ENCODE measurements at places on chromosomes 3 and 15. TPM values are rescaled to one million over a fixed set of nuclear protein-coding genes. Genes with fewer than 3 reads are reported as not detected.
A peak's percentile ranks its signal among the peaks of the same experiment; 100 is the strongest.

DNA sequence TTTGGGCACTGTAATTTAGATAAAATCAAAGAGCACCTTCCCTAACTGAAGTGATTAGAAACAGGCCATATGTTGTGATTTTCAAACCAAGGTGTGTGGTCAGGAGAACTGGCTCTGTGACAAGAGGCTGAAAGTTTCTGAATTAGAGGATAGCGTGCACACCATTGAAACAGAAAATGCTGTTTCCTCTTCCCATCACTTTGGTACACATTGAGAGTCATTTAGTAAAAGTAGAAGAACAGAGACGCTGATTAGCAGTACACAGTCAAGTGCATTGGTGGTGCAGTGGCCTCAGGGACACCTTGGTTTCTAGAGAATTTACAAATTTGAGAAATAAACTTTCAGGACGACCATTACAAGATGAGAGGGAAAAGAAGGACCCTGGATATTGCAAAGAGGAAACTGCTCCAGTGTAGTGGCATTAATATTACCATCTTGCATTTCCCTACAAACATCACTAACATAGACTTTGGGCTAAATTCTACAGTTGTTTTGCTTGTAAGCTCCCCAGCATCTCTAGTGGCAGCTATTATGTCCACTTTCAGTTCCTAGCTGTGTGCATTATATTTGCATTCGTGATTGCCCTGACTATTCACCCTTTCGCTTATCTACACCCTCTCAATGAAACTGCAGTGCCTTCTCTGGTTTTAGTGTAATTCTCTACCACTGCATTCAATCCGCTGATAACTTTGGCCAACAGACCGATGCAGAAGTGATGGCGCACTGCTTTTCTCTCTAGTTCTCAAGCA, 728.1 kb upstream of the GRM7 start:
- H3K27me3 ChIP-seq, result no peaks in the 10 kb centered on the region
- no peak overlapping the region for H3K4me3 ChIP-seq
- DNase-seq, result no peak
- no peaks in the 10 kb centered on the region for H3K4me1 ChIP-seq

DNA sequence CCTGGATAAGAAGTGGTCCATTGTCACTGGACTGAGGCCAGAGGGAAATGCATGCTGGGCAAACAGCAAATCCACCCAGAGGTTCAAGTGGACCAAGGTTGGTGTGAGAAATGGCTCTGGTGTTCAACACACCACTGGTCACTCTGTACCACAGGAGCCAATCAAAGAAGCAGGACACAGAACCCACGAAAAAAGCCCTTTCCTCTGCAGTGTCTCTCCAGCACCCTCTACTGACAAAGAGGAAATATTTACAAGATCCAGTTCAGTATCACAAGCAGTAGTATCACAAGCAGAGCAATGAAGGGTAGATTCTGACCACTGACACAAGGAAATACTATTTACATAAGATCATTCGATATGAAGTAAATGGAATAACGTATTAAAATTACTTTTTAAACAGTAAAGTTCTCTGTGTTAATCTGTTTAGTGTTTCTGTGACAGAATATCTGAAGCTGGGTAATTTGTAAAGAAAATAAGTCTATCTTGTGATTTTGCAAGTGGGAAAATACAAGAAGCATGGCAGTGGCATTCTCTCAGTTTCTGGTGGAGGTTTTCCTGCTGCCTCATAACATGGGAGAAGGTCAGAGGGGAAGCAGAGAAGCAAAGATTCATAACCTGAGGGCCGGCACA, 390.7 kb downstream of the EFHB start:
- no peaks in the 10 kb centered on the region for H3K36me3 ChIP-seq
- no peak for DNase-seq
- H3K4me1 ChIP-seq, result no peaks in the 10 kb centered on the region

DNA sequence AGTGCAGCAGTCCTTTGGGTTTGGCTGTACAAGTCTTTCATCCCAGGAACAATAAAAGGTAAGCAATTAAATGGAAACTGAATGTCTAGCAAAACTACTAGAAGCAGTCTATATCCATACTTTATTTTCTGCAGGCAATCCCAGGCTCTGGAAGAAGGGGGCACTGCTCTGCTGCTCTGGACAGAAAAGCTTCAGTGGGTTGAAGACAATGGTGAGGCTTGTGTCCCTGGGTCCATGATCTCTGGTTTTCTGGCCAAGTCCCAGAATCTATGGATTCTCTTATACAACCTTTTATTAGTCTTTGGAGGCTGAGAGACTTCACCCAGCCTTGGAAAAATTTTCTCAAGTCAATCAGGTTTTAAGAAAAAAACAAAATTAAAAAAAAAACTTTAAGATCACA, 35.6 kb downstream of the SCAP start:
- H3K36me3 ChIP-seq, result peaks cover 15% of the 10 kb centered on the region
- H3K4me1 ChIP-seq, result peaks cover 3% of the 10 kb centered on the region
- DNase-seq, result no peak
- no peak overlapping the region for H3K4me3 ChIP-seq

The ALS2CL gene
- total RNA-seq, result 1.7 TPM

DNA sequence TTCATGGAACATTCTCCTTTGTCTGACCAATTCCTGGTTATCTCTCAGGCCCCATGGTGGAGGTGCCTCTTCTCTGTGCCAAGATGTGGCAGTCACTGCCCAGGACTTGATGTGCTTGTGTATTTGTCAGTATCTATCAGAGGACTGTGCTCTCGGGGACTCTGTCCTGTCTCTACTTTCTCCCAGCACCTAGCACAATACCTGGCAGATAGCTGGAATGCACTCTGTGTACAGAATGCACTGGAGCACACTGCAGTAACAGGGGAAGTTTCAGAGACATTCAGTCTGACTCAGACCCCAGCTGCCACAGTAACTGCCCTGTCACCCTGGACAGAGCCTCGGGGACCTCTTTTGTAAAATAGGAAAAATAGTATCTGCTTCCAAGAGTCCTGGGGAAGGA, 34.6 kb upstream of the SV2B start:
- H3K36me3 ChIP-seq, result no peaks in the 10 kb centered on the region
- no peak overlapping the region for H3K4me3 ChIP-seq
- H3K4me1 ChIP-seq, result no peaks in the 10 kb centered on the region
- no peak for DNase-seq

DNA sequence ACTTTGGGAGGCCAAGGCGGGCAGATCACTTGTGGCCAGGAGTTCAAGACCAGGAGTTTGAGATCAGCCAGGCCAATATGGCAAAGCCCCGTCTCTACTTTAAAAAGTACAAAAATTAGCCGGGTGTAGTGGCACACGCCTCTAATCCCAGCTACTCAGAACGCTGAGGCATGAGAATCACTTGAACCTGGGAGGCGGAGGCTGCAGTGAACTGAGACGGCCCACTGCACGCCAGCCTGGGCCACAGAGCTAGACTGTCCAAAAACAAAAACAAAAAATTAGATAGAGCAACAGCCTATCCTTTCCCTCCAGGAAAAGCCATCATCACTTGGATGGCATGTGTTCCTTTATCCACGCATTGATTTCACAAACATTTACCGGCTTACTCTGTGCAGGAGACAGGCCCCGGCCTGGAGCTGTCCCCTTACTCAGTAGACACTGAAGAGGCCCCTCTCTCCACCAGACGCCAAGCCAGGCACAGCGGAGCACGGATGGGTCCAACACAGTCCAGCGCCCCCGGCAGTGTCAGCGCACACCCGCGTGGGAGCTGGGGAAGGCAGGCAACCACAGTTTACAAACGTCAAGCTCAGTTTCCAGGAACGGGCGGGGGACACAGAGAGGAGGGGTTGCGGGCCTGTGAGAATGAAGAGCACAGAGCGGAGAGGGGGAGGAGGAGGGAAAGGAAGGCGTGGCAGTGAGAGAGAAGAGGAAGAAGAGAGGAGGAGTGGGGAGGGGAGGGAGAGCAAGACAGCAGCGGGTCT, 3.1 kb downstream of the GP5 start:
- H3K36me3 ChIP-seq, result no peaks in the 10 kb centered on the region
- H3K27me3 ChIP-seq, result peaks cover 18% of the 10 kb centered on the region
- H3K4me3 ChIP-seq, result peak overlapping the region; percentile 61
- peak; percentile 85 for DNase-seq
- peak overlapping the region; percentile 72 for H3K27ac ChIP-seq
- H3K4me1 ChIP-seq, result peaks cover 55% of the 10 kb centered on the region

DNA sequence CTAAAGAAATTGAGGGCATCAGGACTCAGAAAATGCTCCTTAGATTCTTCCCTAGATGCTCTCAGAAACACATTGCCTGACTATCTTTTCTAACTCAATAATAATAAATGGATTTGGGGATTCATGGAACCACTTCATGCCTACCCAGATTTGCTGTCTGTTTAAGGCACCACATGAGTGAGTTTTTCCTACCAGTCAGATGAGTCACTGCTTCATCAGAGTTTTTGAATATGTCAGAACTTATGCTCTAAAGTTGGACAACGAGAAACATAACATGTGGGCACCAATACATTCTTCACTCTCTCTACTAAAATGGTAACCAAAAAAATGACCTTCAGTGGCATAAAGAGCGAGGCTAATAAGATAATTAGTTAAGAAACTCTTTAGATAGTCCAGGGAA, 1135.1 kb downstream of the TUSC7 start:
- H3K27ac ChIP-seq, result no peak overlapping the region
- no peak overlapping the region for H3K4me3 ChIP-seq
- H3K27me3 ChIP-seq, result no peaks in the 10 kb centered on the region

- H3K36me3 ChIP-seq, result no peaks in the 10 kb centered on the region
- H3K4me3 ChIP-seq, result no peak overlapping the region
- no peak for DNase-seq
Measured at GRCh38 chr3:143536817-143537535, 311.3 kb downstream of the SLC9A9 start.

All from activated CD8-positive, alpha-beta T cell treated with anti-CD3 and anti-CD28 coated beads for 36 hours (primary cell).